ENCODE measurements at places on chromosomes 12 and 14.

- DNase-seq = no peak
These were observed 37.3 kb upstream of the PLEKHG6 start for GRCh38 chr12:6273205-6273540.

GRCh38 chr12:2255311-2255710 lies 202.5 kb downstream of the CACNA1C start:
- DNase-seq = no peak

DNA sequence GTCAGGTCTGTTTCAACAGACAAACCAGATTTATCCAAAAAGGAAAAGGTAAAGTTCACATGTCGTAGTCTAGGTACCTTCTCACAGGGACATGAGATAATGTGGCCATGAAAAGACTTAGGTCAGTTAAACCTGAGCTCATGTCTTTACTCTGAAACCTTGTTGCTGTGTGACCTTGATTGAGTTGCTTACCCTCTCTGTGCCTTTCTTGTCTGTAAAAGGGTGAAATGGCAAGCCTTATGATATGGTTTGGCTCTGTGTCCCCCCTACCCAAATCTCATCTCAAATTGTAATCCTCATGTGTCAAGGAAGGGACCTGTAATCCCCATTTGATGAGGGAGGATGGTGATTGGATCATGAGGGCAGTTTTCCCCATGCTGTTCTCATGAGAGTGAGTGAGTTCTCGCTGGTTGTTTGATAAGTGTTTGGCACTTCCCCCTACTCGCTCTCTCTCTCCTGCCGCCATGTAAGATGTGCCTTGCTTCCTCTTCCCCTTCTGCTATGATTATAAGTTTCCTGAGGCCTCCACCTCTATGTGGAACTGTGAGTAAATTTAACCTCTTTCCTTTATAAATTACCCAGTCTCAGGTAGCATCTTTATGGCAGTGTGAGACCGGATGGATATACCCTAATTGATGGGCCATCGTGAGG lies 299.8 kb downstream of the ADGRD1 start:
- DNase-seq = no peak

- DNase-seq = no peak
These were observed 13.0 kb downstream of the HPD start for GRCh38 chr12:121845701-121846100.

DNA sequence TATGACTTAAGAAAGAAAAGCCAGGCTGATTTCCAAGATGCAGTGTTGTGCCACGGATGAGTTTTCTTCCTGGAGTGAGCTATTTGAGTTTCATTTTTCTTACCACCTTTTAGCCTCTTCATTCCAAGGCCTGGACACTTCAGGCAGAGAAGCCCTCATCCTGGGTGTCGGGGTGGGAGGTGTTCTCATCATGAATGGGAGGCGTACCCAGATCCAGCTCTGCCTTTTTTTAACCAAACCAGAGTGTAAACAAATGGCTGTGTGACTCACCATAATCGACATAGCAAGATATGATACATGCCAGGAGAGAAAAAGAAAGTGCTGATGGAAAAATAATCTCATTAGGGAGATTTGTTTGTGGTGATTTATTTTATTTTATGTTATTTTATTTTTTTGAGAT lies 79.9 kb downstream of the ARF6 start:
- DNase-seq = no peak

- DNase-seq = peak; percentile 41
These were observed 436 bp downstream of the ASB2 start for GRCh38 chr14:93975791-93976476.

- DNase-seq = no peak
These were observed 37.5 kb downstream of the EMP1 start for GRCh38 chr12:13233830-13234641.

DNA sequence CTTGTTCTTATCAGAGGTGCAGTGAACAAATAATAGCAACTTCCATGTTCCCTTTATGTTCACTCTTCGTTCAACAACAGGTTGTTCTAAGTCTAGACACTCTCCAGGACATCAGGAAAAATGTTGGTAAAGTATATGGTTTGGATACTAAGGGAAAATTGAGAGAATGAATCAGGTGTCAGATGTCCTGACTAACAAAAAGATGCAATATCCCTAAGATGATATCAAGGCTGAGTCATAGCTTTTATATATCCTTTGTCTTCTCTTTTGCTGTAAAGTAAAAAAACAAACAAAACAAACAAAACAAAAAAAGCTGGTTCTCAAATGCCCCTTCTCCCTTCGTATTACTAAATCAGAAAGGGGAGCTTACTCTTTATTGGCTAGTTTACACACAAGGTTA lies 11.1 kb downstream of the GLIPR1L1 start:
- no peak for DNase-seq

DNA sequence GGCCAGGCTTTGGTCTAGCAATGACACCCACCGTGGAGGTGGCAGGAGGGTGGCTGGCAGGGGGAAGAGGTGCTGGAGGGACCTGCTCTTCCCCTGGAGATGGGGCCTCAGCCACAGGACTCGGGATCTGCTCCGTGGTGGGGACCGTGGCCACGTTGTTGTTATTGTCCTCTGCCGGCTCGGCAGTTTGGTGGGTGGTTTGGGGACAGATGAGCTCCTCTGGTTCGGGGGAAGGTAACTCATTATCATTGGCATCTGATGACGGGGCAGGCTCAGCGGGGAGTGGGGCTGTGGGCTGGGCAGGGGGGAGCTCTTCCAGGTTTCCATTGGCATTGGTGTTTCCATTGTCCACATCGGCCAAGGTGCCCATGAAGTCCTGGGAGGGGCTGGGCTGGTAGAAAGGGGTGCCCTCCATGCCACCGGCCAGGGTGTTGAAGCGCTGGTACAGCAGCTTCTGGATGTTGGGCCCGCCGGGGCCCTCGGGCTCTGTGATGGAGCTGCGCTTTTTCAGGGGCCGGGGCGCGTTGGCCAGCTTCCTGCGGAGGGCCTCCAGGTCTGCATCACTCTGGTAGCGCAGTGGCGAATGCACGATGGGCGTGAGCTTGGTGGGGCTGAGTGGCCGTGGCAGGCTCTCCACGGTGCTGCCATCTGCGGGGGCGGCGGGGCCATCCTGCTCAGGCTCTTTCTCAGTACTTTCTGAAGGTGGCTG lies 24.3 kb downstream of the ZFYVE21 start:
- no peak for DNase-seq

- no peak for DNase-seq
These were observed 34.2 kb downstream of the PTGER2 start for GRCh38 chr14:52348279-52348678.

GRCh38 chr12:130775953-130776856 lies 60.1 kb upstream of the RIMBP2 start:
- no peak for DNase-seq

DNA sequence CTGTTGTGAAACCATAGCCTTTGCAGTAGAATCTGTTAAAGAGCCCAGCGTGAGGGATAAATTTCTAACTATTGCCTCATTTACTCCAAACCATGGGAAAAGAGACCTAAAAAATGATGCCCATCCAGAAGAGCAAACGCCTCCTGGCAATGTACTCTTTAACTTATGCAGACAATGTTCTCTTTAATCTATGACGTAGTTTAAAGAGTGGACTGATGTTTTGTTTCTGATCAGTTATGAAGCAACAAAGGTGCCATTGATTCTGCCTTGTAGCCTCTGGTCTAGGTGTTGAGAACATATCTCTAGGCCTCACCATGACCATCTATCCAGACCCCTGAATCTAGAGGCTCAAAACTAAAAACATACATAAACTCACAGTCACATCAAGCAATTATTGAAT lies 13.4 kb downstream of the SSTR1 start:
- no peak for DNase-seq

GRCh38 chr12:31887109-31887811 lies 72.0 kb upstream of the RESF1 start:
- no peak for DNase-seq

DNA sequence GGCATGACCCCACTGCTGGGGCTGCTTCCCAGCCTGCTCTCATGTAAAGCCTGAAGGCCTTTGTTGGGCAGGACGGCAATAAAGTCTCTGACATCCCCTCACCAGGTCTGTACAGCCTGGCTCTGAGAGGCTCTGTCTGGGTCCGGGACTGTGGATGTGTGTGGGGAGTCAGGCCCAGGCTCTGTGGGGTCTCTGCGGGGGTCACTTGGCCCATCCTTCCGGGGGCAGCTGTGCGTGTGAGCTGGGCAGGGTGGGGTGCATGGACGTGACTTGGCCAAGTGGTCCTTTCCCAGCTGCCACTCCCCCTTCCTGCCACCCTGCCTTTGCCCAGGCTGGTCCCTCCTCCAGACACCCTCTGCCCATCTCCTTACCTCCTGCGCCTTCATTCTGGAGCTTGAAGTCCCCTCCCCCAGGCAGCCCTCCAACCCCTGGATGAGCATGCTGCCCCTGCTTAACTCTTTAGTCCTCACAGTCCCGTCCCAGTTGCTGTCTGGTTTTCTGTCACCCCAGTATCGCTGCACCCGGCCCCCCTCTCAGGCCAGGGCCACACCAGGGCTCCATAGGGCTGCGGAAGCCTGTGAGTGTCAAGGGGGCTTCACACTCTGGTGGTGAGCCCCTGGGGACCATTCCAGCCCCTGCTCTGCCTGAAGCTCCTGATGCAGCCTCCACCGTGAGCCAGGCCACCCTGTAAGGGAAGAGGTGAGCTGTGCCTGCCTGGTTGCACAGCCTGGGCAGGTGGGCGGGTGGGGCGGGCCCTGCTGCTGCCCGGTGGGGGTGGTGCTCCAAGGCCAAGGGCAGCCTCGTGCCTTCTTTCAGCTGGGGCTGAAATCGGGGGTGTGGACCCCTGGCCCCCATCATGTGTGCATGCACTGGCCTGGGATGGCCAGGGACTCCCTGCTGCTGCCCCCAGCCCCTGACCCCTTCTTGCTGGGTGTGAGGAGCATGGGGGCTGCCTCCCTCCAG lies 25.5 kb upstream of the KIF26A start:
- no peak for DNase-seq

DNA sequence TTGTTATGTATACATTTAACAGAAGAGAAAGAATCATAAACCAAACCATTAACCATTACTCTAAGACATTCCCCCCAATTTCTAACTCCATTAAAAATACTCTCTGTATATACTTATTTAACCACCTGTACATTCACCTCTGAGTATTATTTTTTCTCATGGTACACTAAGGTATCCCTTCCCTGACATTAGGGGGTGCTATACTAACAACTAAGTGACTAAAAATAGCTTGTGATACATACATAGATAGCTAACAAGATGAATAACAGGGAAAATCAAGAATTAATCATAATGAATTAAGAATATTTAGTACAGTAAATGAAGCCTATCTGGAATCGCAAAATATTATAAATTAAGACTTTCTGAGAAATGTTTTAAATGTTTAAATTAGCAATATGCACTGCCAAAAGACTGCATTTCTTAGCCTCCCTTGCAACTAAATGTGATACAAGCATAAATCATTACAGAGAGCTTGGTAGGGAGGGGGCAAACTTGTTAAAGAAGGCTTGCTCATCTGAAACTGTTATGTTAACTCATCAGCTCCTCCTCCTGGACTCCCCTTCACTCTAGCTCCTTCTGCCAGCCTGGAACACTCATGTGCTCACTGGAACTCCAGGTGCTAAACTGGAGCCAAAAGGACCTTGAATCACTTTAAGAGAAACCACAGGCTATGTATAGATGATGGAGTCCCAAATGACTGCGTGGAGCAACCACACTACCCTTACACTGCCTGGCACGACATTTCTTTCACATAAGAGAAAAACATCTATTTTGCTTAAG lies 14.9 kb downstream of the C2CD5 start:
- no peak for DNase-seq

DNA sequence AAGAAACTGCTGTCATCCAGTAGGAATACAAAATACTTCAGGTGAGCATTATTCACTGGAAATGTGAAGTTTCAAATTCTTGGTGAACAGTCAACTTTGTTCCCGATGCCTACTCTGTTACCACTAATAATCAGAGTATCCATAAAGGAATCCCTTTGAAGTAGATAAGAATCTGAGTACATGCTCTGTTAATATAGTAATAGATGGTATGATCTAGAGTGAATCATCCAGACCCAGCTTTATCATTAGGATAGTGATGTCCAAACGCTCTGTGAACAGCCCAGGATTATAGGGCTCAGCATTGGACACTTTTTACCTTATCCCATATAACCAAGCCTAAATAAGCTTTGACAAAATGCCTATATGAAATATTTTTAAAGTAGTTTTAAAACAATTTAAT lies 33.3 kb downstream of the PPP2R3C start:
- DNase-seq = no peak

GRCh38 chr12:1826867-1827705 lies 6.7 kb downstream of the LRTM2 start:
- no peak for DNase-seq

- DNase-seq = no peak
These were observed 54.9 kb upstream of the IGF1 start for GRCh38 chr12:102535306-102535705.

GRCh38 chr12:3303410-3304136 lies 187.4 kb upstream of the PRMT8 start:
- DNase-seq = no peak

GRCh38 chr12:47547077-47547476 lies 158.8 kb downstream of the RPAP3 start:
- DNase-seq = no peak

DNA sequence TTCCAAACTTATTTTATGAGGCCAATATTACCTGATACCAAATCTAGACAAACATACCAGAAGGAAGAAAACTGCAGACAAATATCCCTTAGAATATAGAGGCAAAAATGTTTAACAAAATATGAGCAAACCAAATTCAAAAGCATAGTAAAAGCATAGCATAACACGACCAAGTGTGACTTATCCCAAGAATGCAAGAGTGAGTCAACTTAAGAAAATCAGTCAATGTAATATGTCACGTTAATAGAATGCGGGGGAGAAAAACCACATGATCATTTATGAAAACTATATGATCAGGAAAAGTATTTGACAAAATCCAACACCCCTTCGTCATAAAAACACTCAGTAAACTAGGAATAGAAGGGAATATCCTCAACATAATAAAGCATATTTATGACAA lies 217.3 kb downstream of the ADGRD1 start:
- DNase-seq = no peak

DNA sequence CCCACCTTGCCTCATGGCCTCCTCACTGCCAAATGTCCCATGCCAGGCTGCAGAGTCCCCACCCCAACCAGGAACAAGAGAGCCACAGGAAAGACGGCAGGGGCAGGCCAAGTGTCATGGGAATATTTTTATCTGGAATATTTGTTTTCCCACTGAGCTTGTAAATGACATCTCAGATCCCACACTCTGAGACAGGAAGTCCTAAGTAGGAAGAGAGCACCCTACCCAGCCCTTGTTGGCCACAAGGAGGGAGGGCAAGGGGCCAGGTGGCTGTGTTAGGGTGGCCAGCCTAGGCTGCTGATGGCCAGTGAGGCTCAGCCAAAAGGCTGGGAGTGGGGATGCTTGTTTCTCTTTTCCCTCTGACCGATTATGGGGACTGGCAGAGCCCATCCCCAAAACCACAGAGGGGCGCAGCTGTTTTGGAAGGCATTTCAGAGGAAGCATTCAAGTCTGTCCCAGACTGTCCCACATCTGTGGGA lies 7.7 kb upstream of the MEG3 start:
- DNase-seq = no peak

- no peak for DNase-seq
These were observed 37.0 kb upstream of the TMX1 start for GRCh38 chr14:51202914-51203665.

GRCh38 chr12:49230176-49230804 lies 34.6 kb upstream of the TUBA1C start:
- DNase-seq = no peak

Data from GM12891 (cell line).